Bronchial epithelial cell (primary cell): ENCODE measurements at places on chromosomes 4 and X. TPM values are rescaled to one million over a fixed set of nuclear protein-coding genes. Genes with fewer than 3 reads are reported as not detected.
A peak's percentile ranks its signal among the peaks of the same experiment; 100 is the strongest.

DNA sequence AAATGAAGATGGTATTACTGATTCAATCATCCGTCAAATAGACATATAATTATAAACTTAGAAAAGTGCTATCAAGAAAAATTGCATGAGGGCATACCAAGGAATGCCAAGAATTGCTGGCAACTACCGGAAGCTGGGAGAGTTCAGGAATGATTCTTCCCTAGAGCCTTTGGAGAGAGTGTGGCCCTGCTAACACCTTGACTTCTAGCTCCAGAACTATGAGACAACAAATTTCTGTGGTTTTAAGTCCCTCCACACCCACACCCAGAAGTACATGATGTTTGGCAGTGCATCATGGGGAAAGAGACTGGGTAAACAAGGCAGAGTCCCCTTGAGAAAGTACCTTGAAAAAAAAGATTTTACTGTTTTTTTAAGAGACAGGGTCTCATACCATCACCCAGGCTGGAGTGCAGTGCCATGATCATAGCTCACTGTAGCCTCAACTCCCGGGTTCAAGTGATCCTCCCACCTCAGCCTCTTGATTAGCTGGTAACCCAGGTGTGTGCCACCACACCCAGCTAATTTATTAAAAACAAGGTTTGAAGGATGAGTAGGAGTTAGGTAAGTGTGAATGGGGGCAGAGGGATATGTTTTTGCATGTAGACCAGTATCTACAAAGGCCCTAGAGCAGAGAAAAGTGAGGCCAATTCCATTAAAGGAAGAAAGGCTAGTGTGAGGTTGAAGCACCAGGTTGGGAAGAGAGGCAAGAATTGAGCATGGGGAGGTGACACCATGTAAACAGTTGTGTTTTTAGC lies 53.1 kb downstream of the GSX2 start:
- peak; percentile 77 for DNase-seq

- DNase-seq, result no peak
Observed at GRCh38 chr4:1479454-1479853, 73.2 kb upstream of the NKX1-1 start.

- no peak for DNase-seq
Observed at GRCh38 chr4:156788782-156789181, 182.8 kb downstream of the PDGFC start.

GRCh38 chrX:17030580-17031270 lies 84.3 kb downstream of the REPS2 start:
- no peak for DNase-seq

Gene SPOCK3
- 0.53 and 1.0 TPM in 2 replicates for total RNA-seq

DNA sequence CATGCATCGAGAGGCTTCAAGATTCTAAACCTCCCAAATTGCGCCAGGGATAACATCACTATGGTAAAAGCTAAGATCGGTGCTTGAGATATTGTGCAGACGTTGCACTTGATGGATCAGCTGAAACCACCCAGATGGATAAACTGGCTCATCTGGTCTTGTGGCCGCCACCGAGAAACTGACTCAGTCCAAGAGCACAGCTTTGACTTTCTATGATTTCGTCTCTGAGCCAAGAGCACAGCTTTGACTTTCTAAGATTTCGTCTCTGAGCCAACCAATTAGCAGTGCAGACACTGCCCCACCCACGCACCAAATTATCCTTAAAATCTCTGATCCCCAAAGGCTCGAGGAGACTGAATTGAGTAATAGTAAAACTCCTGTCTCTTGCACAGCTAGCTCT lies 687.2 kb downstream of the FAM133A start:
- DNase-seq, result peak; percentile 0

- DNase-seq, result peak; percentile 93
Observed at GRCh38 chr4:167903291-167903721, 189.0 kb upstream of the ANXA10 start.

Gene C4orf50
- not detected in 2 replicates for total RNA-seq
